ENCODE measurements at places on chromosomes 12 and 14. TPM values are rescaled to one million over a fixed set of nuclear protein-coding genes. Genes with fewer than 3 reads are reported as not detected.

DNA sequence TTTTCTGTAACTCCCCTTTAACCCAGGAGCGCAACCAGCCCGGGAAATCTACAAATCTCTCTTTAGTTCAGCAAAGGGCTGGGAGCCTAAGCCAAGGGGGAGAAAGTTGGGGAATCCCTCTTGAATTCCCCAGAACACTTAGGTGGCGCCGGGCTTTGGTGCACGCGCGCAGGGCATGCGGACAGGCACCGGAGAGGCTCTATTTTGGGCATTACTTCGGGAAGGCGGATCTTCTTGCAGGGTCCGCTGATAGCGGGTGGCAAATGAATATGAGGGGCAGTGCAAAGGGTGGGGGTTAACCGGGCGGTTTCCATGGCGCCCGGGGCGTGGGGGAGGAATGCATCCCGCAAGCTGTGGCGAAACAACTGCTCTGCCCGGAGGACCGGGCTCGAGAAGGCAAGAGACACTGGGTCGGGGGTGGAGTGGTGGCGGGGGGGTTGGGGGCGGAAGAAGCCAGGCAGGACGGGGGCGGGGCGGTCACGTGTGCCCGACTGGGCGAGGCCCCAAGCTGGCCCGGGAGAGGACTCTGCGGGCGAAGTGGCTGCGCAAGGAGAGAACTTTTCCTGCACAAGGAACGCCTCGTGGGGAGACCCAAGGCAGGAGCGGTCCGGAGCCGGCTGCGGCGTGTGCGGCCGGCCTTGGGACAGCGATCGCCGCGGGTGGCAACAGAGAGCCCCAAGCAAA, at the start of gene FLVCR2:
FLVCR2 (plus strand) TSS at position 519 of the 684 bp plus-strand sequence. CDS start 353 bp downstream, outside the sequence.
- no peak for DNase-seq

- peak; percentile 90 for DNase-seq
Measured at GRCh38 chr12:56687223-56688128, 608 bp downstream of the PTGES3 start.

DNA sequence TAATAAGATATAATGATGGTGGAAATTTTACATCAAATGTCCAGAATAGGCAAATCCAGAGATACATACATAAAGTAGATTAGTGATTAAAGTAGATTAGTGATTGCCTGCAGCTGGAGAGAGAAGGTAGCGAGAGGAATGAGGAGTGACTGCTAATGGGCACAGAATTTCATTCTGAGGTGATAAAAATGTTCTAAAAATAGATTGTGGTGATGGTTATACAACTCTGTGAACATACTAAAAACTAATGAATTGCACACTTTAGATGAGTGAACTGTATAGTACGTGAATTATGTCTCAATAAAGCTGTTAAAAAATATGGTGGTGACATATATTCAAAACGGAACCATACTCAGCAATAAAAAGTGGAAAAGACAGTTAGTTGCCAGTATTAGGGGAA, 41.7 kb downstream of the PPP2R5E start:
- DNase-seq: no peak

DNA sequence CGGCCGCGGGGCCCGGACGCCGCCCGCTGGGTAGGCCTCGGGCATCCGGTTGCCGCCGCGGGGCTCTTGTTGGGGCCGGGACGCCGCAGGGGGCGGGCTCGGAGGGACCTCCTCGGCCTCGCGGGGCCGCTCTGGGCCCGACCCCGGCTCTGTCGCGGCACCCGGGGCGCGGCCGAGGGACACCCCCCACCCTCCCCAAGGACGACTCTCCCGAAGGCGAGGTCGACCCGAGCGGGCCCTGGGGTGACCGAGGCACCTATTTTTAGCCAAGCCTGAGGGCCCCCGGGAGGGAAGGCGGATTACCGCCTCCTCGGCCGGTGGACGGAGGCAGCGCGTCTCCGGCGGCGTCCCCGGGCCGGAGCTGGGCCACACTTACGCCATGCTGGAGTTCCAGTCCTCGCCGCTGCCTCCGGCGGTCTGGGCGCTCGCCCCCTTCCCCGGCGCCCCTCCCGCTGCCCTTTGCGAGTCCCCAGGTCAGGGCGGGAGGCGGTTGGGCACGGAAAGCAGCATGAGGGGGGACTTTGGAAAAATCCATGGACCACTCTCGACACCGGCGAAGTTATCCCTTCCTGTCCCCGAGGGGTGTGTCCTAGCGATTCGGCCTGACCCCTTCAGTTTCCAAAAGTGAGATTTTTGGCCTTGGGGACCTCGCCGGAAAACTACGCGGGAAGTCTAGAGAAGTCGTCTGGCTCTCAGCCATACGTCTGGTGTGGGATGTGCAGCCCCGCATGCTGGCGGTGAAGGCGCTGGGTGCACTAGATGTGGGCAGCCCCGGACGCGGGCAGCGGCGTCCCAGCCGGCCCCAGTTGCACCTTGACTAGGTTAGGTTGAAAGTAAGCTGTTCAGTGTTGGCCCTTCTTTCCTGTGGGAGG, 699 bp downstream of the KTN1 start:
- no peak for DNase-seq

DNA sequence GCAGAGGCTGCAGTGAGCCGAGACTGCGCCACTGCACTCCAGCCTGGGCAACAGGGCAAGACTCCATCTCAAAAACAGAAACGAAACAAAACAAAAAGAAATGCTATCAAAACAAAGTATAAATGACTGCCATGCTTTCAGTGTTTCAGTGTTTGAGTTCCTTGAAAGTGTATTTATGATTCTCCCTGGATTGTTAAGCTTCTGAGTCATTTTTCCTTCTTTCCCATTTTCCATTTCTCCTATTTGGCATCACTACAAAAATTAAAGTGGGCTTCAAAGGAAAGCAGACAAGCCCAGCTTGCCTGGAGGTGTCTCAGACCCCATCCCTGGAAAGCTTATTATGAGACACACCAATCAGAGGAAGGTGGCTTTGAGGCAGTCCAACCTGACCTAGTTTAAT, 35.1 kb downstream of the NIN start:
- no peak for DNase-seq

GRCh38 chr12:109741970-109742703, 28.5 kb downstream of the FAM222A start:
- peak; percentile 44 for DNase-seq

- no peak for DNase-seq
Measured at GRCh38 chr12:52873832-52874572, 25.2 kb upstream of the KRT78 start.

GRCh38 chr14:20228681-20229080, at the start of gene OR11H7:
OR11H7 (plus strand) TSS chr14:20228981.
- no peak for DNase-seq

DNA sequence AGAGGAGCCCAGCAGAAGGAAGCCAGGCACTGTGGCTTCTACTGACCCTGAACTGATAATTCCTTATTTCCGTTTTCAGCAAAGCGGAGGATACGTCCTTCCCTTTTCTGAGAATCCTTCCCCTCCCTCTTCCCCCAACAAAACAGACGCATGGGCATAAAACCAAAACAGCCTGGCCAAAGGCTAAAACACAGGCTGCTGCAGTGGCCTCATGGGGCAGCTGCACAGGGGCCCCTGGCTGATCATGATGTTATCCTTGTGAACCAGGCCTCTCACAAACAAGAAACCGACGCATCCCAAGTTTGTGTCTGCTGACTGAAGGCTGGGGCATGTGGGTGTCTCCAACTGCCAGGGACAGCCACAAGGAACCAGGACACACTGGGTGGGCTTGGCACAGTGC, 23.4 kb upstream of the STON2 start:
- no peak for DNase-seq

- no peak for DNase-seq
Measured at GRCh38 chr12:116933091-116933490, 22.3 kb downstream of the FBXW8 start.

DNA sequence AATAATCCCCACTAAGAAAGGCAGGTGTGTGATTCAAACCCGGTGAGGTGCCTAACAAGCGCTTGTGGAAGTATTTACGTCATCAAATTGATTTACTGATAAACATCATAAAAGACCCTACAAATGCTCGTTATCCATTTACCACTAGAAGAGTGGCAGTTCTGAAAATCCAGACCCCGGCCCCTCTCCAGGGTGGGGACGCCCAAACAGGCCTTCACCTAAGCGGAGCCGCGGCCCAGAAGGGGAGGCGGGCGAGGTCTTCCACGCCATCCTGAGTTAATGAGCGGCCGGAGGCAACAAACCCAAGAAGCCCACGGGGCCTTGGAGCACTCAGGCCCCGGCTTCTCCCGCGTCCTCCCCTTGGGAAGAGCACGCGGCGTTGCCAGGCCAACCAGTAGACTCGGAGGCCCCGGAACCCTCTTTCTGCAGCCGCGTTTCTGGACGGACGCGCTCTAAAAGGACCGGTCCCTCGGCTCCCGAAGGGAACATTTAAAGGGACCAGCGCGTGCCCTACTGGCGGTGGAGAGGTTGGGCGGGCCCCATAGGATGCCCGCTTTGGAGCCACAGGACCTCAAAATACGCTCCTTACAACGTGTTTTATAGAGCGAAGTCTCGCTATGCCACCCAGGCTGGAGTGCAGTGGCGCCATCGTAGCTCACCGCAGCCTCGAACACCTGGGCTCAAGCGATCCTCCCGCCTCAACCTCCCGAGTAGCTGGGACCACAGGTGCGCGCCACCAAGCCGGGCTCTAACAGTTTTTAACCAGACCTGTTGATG, 3.5 kb downstream of the PTPN21 start:
- peak; percentile 89 for DNase-seq

GRCh38 chr12:93363841-93364297, 13.9 kb upstream of the NUDT4 start:
- no peak for DNase-seq

DNA sequence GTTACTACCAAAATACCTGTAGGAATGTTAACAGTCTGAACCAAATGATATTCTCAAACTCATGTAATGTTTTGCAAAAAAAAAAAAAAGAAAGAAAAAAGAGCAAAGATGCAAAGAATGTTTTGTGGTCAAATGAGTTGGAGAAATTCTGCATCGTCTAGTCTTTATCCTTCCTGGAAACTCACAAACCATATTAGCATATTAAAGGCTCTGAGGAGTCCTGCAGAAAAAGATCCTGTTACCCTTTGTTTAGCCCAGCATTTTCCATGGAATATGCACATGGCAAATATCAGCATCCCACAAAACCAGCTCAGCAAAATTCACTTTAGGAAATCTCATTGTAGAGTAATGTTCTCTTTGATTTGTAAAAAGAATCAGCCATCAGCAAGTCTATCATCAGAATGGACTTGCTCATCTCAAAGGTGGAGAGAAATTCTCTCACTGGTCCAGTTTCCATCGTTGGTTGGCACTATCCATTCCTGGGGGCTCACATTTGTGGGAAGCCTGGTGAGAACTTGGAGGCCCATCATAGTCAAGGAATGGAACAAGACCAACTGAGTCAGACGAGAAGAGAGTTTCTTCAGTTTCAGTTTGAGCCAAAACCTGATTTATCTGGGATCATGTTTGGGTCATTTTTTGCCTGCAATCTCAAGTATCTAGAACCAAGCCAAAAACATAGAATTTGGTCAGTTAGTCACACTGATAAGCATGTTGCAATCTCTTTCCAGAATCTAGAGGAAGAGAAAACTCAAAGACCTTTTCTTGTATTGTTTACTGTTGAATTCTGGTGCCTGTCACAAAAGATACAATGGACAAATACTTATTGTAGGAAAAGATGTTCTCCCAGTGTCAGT, 129.8 kb downstream of the TBX5 start:
- DNase-seq: no peak

DNA sequence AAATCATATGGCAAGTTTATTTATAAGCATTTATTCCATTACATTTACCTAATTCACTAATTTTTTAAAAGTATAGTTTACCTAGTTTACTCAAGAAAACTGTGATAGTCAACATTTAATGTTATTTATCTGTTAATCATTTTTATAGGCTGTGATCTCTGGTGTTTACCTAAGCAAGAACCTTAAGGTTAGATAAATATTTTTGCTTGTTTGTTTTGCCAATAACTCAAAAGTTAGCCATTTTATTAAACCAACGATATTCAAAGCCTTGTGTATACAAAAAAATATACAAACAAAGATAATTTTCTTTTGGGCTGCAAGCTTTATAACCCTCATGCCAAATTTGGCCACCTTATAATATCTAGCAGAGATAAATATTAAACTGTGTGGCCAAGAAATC, 157.3 kb downstream of the SLCO1B3 start:
- DNase-seq: no peak

- no peak for DNase-seq
Measured at GRCh38 chr12:104747330-104747729, 210.8 kb downstream of the SLC41A2 start.

GRCh38 chr12:43789941-43790340, 16.2 kb downstream of the TWF1 start:
- no peak for DNase-seq

GRCh38 chr12:23810329-23810902, 139.1 kb downstream of the SOX5 start:
- DNase-seq: no peak

GRCh38 chr14:80621701-80622100, 319.8 kb downstream of the CEP128 start:
- no peak for DNase-seq

DNA sequence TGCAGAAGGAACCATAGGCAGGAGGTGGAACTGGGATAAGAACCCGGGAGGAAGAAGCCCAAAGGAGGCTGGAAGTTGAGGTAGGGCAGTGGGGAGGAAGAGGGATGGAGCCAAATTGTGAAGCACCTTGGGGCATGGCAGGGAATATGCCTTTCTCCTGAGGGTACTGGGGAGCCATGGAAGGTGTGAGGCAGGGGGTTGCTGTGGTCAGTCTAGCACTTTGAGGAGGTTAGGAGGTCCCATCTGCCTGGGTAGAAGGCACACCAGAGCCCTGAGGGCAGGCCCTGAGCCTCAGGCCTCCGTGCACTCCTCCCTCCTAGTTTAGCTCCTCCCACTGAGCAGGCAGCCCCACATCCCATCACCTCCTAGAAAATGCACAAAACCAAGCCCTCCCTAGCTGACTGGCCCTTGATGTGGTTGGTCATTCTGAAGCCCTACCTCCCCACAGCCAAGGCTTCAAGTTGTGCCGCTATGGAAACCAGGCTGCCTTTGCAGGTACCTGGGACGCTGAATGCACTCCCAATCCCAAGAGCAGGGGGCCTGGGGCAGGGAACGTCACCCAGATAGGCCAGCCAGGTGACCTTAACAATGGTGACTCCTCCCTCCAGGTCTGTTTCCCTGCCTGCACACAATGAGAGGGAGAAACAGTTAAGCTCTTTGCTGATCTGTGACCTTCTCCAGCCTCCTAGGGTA, 15.1 kb downstream of the PHETA1 start:
- no peak for DNase-seq

- no peak for DNase-seq
Measured at GRCh38 chr12:48630346-48630745, 51.7 kb downstream of the KANSL2 start.

The PRICKLE1 gene
- total RNA-seq: 62.8 TPM

The PLEKHG7 gene
- total RNA-seq: not detected

The TEX52 gene
- total RNA-seq: not detected

The FAM161B gene
- total RNA-seq: 5.5 TPM

The E2F7 gene
- total RNA-seq: 2.8 TPM

The TMEM132C gene
- total RNA-seq: not detected

The IFT81 gene
- 10.9 TPM for total RNA-seq

The ABHD12B gene
- not detected for total RNA-seq

The TTC6 gene
- not detected for total RNA-seq

The CCDC177 gene
- not detected for total RNA-seq

The SERPINA9 gene
- total RNA-seq: not detected

The ANO4 gene
- total RNA-seq: 6.5 TPM
